Stimulated activated naive CD8-positive, alpha-beta T cell treated with anti-CD3 and anti-CD28 coated beads, Interleukin-15, Interleukin-2, amounts not matched to agents 100 U/mL and 50 U/mL, for 24 hours (primary cell): ENCODE measurements at places on chromosomes 3 and 15.
A peak's percentile ranks its signal among the peaks of the same experiment; 100 is the strongest.

- no peak for DNase-seq
Measured at GRCh38 chr3:172279191-172279640, 169.0 kb downstream of the GHSR start.

DNA sequence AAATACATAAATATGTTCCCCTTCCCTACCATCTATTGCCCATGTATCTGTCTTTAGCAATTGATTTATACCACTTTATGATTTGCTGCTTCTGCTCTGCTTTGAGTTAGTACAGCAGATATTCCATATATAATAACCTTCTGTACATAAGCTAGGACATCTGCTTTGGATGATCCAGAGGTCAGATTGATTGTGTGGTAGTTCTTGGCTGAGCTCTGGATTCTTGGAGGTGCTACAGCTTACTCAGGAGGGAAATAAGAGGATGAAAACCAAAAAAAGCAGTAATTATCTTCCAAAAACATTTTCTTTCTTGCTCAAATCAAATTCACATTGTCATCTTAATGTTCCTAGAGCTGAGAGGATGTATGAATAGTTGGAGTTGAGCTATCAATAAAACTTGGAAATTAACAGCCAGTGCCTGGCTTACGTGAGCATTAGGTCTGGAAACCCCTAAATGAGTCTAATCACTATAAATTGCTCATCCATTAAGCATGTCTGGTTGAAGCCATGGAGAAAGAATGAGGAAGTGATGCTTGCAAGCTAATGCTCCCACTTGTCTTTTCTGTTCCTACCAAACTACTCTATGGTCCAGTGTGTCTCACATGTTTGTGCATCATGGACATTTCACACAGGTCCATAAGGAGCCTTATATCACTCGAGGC, 36.3 kb upstream of the TMEM42 start:
- DNase-seq, result no peak

GRCh38 chr15:48842501-48842900, 31.6 kb upstream of the CEP152 start:
- DNase-seq, result no peak

DNA sequence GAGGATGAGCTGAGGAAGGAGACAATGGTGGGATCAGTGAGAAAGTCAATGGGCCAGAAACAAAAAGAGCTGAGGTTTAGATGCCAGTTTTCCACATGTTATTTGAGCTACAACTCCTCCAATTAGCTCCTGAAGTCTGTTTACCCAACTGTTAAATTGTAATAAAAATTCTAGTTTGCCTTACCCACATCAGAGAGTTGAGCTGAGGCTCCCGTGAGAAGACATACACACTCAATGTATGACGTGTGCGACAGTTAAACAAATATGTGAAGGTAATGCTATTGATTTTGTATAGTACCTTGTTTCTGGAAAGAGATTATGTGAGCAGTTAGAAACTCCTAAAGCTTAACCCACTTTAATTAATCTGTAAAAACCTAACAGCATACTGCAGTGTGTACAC, 318.1 kb upstream of the GRM7 start:
- DNase-seq, result no peak

GRCh38 chr3:184748219-184749135, 36.6 kb upstream of the MAGEF1 start:
- DNase-seq, result peak; percentile 15

DNA sequence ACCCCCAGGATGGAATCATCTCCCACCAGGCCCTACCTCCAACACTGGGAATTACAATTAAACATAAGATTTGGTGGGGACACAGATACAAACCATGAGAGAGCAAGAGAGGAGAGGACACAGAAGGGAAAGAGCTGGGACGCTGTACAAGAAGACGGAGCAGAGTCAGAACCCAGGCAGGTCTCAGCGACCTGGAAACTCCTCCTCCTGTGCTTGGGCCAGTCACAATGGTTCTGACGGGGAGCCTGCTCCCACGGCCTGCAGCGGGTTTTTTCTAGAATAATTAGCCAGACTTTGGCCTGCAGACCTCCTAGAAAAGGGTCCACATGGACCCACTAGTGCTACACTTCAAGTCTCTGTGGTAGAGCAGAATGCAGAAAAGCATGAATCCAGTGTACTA, 5.6 kb downstream of the SLC12A8 start:
- DNase-seq, result no peak

DNA sequence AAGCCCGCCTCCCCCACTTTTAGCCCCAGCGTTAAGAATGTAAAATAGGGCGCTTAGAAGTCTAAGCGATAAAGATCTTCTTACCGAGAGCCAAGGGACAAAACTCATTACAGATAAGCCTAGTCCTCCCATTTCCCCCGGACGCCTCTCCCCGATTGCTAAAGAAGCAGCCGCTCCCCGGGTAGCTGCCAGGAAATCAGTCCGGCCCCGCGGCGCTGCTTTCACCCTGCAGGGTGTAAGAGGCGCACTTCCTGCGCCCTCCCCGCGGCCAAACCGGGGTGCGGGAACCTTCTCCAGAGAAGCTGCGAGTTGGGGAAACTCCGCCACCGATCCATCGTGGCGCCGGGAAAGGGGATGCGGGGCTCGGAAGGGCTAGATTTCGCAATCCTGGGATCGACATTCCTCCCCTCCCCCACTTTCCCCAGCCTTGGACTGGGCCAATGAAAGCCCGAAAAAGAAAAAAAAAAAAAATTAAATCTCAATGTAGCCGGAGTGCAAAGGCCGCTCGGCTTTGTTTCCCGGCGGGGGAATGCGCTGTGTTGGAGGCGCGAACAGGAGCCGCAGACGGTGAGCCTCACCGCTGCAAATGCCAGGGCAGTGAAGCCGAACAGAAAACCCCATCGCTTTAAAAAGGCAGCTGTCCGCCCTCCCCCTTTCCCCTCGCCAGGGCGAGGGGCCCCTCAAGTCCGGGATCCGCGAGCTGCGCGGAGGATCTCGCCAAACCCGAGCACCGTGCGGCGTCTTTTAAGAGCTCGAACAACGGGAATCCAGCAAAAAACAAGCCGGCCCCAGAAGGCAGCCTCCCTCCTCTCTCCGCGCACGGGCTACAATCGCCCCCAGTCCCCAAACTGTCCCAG, 626 bp upstream of the PTPRG start:
- DNase-seq, result peak; percentile 27

DNA sequence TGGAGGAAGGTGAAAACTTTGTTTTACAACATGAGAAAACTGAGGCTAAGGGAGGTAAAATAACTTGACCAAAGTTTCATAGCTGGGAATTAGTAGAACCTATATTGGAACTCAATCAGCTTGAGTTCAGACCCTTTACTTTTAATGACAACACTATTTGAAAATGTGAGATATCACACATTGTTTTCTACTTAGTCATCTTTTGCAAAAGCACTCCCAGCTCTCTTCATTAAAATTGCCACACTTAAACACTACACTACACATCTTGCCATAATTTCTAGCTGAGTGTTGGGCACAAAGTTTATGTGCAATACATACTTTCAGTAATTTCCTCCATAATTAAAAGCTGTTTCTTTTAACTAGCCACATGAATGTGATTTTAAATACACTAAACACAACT, 230.4 kb upstream of the DCBLD2 start:
- DNase-seq, result no peak

DNA sequence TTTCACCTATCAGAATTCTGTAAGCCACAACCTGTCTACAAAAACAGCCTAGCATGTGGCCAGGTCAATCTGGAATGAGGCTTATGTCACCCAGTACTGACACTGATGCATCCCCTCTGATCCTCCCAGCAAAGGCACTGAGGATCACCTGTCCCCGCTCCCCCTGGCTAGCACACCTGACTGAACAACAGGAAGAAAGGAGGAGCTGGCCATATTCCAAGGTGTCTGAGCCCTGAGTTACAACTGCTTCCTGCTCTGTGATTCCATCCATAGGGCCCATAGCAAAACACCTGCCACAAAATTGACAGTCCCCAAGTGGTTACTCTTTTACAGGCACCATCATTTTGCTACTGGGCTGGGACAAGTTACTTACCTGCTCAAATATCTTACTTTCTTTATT, 555.5 kb upstream of the CFAP20DC start:
- DNase-seq, result no peak
